CD4-positive, alpha-beta T cell treated with Interleukin-15 for 1 hour (primary cell): ENCODE measurements at places on chromosomes 5 and 9.

GRCh38 chr5:143195491-143195890 is 208.0 kb downstream of the NR3C1 start:
- no peak for DNase-seq

- no peak for DNase-seq
These were observed 30.2 kb downstream of the SLC6A3 start for GRCh38 chr5:1415059-1415425.

DNA sequence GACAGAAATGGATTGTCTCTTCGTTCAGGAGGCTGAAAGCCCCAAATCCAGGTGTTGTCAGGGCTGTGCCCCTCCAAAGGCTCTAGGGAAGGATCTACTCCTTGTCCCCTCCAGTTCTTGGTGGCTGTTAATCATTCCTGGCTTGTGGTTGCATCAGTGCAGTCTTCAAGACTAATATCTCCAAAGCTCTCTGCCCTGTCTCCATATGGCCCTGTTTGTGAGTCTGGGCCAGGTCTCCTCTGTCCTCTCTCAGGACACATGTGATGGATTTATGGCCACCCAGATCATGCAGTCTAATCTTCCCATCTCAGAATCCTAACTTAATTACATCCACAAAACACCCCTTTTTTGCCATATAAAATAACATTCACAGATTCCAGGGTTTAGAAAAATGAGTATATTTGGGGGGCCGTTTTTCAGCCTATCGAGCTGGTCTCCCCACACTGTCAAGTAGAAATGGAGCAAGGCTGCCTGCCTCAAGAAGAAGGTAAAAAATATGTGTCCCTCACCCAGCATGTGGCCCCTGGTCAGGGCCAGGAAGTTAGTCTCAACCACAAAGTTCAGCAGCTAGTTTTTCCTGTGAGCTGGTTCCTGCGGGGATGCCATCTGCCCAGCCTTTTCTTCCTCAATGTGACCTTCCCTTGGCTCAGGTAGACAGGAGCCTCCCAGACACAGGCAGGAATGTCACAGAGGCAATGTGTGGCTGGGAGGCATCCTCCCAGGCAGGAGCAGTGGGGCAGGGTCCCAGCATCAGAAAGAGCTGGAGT is 509.4 kb downstream of the IRX1 start:
- no peak for DNase-seq

- no peak for DNase-seq
These were observed 1048.7 kb upstream of the WWC1 start for GRCh38 chr5:167242701-167243100.

GRCh38 chr5:54988817-54989216 is 3.4 kb upstream of the ESM1 start:
- no peak for DNase-seq

GRCh38 chr5:142959683-142960657 is 189.8 kb downstream of the ARHGAP26 start:
- DNase-seq = no peak

GRCh38 chr9:89744730-89745129 is 139.9 kb downstream of the GADD45G start:
- DNase-seq = no peak
